ENCODE measurements at places on chromosomes 4 and X. TPM values are rescaled to one million over a fixed set of nuclear protein-coding genes. Genes with fewer than 3 reads are reported as not detected.

Gene FGFBP2
- total RNA-seq = not detected

Gene ANXA3
- total RNA-seq = 20.2 TPM

Gene CABS1
- not detected for total RNA-seq

Gene HSFX1
- total RNA-seq = 4.0 TPM

Gene MFAP3L
- 18.5 TPM for total RNA-seq

Gene KIT
- total RNA-seq = 61.1 TPM

Gene SCRG1
- 4.1 TPM for total RNA-seq

Gene FGFBP1
- not detected for total RNA-seq

GRCh38 chr4:189445613-189446012, 495.1 kb upstream of the FRG1 start:
- H3K36me3 ChIP-seq = no peaks in the 10 kb centered on the region
- no peak overlapping the region for H3K4me3 ChIP-seq
- H3K4me1 ChIP-seq = no peaks in the 10 kb centered on the region
- H3K27ac ChIP-seq = no peak overlapping the region
- H3K27me3 ChIP-seq = no peaks in the 10 kb centered on the region
- DNase-seq = no peak

DNA sequence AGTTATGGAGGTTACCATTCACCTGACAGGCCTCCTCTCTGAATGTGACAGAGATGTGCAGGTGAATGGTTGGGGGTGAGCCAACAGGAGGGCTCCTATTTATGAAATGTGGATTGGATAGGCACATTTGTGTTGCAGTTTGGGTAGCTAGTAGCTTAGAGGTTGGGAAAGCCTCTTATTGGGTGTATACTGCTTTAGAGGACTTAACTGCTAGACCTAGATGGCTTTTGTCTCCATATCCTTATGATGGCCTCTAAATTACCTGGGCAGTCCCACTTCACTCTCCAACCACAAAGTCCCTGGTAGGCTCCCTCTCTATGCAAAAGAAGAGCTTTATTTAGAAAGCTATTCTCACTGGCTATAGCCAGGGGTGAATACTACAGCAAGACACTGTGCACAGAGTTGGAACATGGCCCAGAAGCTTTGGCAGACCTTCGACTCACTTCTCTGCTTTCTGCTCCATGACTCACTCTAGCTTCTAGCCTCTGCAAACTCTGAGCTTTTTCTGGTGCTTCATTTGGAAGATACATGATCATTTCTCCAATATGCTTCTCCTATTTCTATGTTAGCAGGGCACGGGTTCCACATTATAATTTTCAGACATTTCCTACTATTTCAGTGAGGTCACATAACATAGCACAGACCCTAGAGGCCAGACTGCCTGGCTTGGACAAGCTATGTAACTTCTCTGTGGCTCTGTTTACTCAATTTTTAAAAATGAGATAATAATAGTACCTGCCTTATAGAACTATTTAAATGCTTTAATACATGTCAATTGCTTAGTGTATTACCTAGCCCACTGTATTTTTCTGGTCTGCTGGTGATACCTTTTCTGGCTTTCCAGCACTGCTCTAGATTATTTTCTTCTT, 6.0 kb upstream of the VGLL1 start:
- no peaks in the 10 kb centered on the region for H3K27me3 ChIP-seq
- H3K36me3 ChIP-seq = no peaks in the 10 kb centered on the region
- H3K27ac ChIP-seq = peak overlapping the region; percentile 23
- H3K4me1 ChIP-seq = no peaks in the 10 kb centered on the region
- no peak overlapping the region for H3K4me3 ChIP-seq

DNA sequence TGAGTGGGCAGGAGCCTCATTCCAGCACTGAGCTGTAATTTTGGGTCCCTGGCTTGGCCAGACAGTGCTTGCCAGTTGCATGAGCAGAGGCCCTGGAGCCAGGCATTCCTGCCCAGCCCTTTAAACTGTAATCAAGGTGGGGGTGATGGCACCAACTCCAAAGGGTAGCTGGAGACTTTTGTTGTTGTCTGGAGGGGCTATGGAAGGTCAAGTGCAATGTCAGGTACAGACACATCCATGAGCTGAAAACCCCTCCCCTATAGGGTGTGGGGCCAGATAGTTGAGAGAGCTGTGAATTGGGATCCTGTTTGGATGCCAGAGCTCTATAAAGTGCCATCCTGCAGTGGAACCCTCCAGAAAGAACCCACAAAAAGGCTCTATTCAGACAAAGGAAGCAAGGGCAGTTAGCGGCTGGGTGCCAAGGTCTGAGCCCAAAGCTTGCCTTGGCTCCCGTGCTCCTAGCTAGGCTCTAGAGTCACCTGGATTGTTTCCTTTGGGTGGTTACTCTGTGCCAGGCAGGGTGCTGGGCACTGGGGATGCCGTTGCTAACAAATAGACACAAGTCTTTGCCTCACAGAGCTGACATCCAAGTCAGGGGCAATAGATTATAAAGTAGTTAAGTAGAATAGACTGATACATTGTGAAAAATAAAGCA, 163.0 kb downstream of the EFNB1 start:
- H3K4me3 ChIP-seq = no peak overlapping the region
- H3K36me3 ChIP-seq = no peaks in the 10 kb centered on the region
- H3K4me1 ChIP-seq = peaks cover under 1% of the 10 kb centered on the region
- no peaks in the 10 kb centered on the region for H3K27me3 ChIP-seq

GRCh38 chr4:92265021-92265420, 38.7 kb upstream of the GRID2 start:
- no peak for DNase-seq
- H3K27ac ChIP-seq = no peak overlapping the region
- H3K36me3 ChIP-seq = no peaks in the 10 kb centered on the region
- H3K4me3 ChIP-seq = no peak overlapping the region
- H3K27me3 ChIP-seq = no peaks in the 10 kb centered on the region

DNA sequence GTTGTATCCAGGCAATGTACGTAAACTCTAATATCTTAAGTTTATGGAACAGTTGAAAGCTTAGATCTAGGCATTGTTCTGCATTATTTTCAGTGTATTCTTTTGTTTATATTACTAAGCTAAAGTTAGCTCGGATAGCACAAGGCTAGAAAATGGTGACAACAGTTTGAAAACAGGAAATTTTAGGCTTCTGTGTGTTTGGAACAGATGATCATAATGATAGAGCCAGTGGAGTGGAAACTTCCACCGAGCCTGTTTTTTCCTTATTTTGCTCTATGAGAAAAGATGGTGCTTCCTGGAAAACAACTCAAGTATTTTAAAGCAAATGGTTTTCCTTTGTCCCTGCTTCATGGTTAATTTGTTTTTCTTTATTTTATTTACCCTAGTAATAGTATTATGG, 70.8 kb downstream of the GAB1 start:
- DNase-seq = no peak
- no peak overlapping the region for H3K4me3 ChIP-seq
- H3K27me3 ChIP-seq = no peaks in the 10 kb centered on the region
- H3K4me1 ChIP-seq = peaks cover 20% of the 10 kb centered on the region

DNA sequence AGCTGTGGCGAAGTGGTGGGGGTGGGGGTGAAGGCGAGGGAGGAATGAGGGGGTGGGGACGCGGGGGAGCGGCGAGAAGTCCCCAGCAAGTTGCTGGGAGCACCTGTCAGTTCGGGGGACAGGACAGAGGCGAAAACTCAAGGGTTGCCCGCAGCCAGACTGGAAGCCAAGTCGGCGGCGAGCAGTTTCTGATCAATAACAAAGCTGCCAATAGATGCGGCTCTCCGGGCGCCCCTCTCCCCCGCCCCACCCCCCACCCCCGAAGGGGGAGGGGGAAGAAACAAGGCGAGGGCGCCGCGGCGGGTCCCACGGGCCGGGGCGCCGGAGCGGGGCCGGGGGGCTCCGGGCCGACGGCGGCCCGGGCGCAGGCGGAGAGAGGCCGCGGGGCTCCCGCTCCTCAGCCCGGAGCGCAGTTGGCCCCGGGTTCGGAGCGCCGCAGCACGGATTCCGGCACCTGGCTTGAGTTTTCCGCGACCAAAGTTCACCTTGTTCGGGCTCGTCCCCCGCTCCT, 379 bp downstream of the PDGFC start:
- no peaks in the 10 kb centered on the region for H3K4me1 ChIP-seq

DNA sequence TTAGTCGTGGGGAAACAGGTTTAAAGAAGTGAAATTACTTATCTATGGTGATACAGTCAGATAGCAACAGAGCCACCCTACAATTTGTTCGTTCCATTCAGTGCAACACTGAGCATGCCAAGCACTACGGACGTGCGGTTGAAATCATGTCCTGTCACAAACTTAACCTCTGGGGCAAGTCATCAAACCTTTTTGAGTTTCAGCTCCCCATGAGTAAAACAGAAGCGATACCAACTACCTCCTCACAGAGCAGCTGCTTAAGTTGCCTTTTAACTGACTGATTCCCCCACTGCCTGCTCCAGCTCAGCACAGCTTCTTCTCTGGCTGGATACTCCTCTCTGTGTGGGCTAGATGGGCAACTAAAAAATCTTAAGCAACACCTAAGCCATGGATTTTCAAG, 36.0 kb downstream of the LHFPL1 start:
- no peak overlapping the region for H3K27ac ChIP-seq
- H3K4me3 ChIP-seq = no peak overlapping the region
- no peaks in the 10 kb centered on the region for H3K27me3 ChIP-seq
- no peak for DNase-seq
- no peaks in the 10 kb centered on the region for H3K4me1 ChIP-seq

- H3K4me1 ChIP-seq = no peaks in the 10 kb centered on the region
- H3K4me3 ChIP-seq = no peak overlapping the region
These were observed 75.6 kb downstream of the MAML3 start for GRCh38 chr4:140078366-140078765.

DNA sequence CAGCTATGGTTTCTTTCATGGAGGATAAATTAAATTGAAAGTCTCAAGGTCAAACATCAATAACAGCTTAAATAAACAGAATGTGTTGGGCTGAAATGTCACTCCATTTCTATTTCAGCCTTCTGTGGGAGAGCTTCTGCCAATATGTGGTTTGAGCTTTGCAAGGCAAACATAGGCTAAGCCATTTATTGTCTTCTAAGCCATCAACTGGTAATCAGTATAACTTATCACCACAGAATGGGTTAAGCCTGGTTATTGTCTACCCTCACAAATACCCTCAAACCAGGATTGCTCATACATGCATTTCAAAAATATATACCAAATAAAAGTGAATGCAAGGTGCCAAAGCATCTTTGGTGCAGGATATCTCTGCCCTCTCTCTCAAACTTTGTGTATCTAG, 52.7 kb downstream of the GABRB1 start:
- no peak overlapping the region for H3K4me3 ChIP-seq
- H3K36me3 ChIP-seq = no peaks in the 10 kb centered on the region
- no peaks in the 10 kb centered on the region for H3K27me3 ChIP-seq
- DNase-seq = no peak
- no peaks in the 10 kb centered on the region for H3K4me1 ChIP-seq

DNA sequence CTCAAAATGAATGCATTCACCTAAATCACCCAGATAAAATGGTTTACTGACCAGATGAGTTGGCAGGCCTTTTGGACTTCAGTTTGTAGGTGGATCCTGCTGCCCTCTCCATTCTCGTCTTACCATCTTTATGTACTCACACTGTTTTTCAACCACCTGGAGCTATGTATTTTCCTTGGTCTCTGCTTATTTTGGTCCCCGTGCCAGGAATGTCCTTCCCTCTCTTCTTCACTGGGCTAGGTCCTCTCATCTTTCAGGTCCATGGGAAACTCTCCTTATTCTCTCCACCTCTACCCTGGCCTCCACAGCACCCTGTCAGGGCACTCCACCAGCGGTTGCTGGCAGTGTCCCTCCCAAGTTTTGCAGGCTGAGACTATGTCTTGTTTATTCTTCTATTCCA, 2.6 kb downstream of the GPRIN3 start:
- H3K4me3 ChIP-seq = no peak overlapping the region
- H3K36me3 ChIP-seq = no peaks in the 10 kb centered on the region
- H3K4me1 ChIP-seq = no peaks in the 10 kb centered on the region
- H3K27me3 ChIP-seq = no peaks in the 10 kb centered on the region
- DNase-seq = no peak
- peak overlapping the region; percentile 17 for H3K27ac ChIP-seq

DNA sequence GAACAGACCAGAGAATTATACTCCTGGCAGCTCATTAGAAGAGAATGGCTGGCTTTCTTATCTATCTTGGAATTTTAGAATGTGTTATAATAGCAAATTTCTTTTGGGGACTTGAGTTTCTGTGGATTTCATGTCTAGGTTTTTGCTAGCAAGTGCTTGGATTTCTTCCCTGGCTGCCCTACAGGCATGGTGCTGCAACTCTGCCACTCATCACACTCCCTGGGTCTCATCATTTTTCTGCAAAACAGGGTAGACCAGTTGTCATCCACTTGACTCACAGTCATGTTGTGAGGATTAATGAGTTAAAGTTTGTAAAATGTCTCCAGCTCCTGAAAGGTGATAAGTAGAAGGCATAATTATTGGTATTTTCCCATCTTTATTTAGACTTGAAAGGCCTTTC, 60.7 kb upstream of the LCORL start:
- no peaks in the 10 kb centered on the region for H3K27me3 ChIP-seq
- no peak overlapping the region for H3K27ac ChIP-seq
- H3K4me1 ChIP-seq = no peaks in the 10 kb centered on the region
- H3K4me3 ChIP-seq = no peak overlapping the region
- no peaks in the 10 kb centered on the region for H3K36me3 ChIP-seq

- H3K4me3 ChIP-seq = no peak overlapping the region
- H3K27ac ChIP-seq = no peak overlapping the region
- no peaks in the 10 kb centered on the region for H3K36me3 ChIP-seq
These were observed 349.9 kb downstream of the FBXW7 start for GRCh38 chr4:152185786-152186550.

- no peak for DNase-seq
- H3K27me3 ChIP-seq = no peaks in the 10 kb centered on the region
- H3K4me1 ChIP-seq = no peaks in the 10 kb centered on the region
- no peaks in the 10 kb centered on the region for H3K36me3 ChIP-seq
- H3K27ac ChIP-seq = no peak overlapping the region
These were observed 353.1 kb upstream of the BOD1L1 start for GRCh38 chr4:13980317-13981310.

DNA sequence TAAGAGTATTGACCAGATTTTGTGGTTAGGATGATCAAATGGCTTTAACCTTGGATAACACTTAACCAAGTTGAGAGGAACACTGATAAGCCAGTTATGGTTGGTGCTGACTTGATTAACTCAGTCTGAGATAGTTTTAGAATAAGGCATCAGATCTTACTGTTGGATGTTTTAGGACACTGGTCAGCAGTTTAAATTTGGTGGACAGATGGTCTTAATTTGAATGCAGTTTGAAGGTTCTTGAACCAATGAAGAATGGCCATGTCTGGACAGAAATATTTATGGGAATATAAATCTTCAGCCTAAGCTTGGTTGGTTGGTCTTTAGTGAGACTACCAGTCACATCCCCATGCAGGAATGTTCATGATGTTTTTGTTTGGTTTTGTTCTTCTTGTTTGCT, 2.6 kb upstream of the GIMD1 start:
- no peak overlapping the region for H3K4me3 ChIP-seq
- no peaks in the 10 kb centered on the region for H3K27me3 ChIP-seq
- no peak for DNase-seq
- H3K27ac ChIP-seq = no peak overlapping the region
- H3K36me3 ChIP-seq = no peaks in the 10 kb centered on the region
- no peaks in the 10 kb centered on the region for H3K4me1 ChIP-seq

- DNase-seq = no peak
- H3K4me1 ChIP-seq = no peaks in the 10 kb centered on the region
- H3K36me3 ChIP-seq = no peaks in the 10 kb centered on the region
- H3K27me3 ChIP-seq = no peaks in the 10 kb centered on the region
These were observed 61.4 kb downstream of the PAPSS1 start for GRCh38 chr4:107658400-107659336.
